Stimulated activated CD4-positive, alpha-beta T cell treated with anti-CD3 and anti-CD28 coated beads, Interleukin-4, amount 100 ng/mL, for 48 hours (primary cell): ENCODE measurements at places on chromosomes 7 and 10.

- DNase-seq: no peak
Observed at GRCh38 chr7:97457054-97457453, 274.8 kb upstream of the TAC1 start.

GRCh38 chr10:126634911-126635310, 35.6 kb downstream of the C10orf90 start:
- DNase-seq: no peak

DNA sequence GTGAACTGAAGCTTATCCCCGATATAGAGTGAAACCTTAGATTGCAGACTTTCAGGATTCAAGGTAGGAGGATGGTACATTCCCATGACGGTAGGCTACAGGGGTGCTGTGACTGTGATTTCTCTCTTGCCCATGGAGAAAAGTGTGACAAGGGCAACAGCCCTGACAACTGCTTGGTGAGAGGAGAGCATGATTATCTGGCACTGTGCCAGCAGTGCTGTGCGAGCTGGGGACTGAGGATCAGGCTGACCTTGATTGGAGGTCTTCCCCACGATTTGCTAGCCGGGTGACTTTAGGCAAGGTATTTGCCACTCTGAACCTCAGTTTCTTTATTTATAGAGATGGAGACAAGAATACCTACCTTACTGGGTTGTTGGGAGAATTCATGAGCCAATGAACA, 229.5 kb downstream of the PTEN start:
- no peak for DNase-seq

DNA sequence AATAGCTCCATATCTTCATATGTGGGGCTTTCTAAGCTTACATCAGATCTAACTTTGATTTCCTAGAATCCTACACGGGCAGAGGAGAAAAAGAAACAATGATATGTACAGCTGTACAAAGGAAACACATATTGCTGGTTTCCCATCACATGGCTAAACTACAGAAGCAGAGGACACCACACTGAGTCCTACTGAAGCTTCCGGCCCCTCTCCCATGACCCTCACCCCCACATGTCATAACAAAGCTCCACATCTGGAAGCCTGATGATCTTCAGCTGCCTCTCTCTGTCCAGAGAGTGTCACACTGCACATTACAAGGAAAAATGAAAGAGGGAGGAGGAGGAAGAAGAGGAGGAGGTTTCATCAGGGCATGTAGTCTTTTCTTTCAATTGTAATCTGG, 14.0 kb downstream of the SLC16A12 start:
- DNase-seq: no peak

GRCh38 chr10:118968060-118968459, 61.5 kb upstream of the NANOS1 start:
- DNase-seq: no peak

DNA sequence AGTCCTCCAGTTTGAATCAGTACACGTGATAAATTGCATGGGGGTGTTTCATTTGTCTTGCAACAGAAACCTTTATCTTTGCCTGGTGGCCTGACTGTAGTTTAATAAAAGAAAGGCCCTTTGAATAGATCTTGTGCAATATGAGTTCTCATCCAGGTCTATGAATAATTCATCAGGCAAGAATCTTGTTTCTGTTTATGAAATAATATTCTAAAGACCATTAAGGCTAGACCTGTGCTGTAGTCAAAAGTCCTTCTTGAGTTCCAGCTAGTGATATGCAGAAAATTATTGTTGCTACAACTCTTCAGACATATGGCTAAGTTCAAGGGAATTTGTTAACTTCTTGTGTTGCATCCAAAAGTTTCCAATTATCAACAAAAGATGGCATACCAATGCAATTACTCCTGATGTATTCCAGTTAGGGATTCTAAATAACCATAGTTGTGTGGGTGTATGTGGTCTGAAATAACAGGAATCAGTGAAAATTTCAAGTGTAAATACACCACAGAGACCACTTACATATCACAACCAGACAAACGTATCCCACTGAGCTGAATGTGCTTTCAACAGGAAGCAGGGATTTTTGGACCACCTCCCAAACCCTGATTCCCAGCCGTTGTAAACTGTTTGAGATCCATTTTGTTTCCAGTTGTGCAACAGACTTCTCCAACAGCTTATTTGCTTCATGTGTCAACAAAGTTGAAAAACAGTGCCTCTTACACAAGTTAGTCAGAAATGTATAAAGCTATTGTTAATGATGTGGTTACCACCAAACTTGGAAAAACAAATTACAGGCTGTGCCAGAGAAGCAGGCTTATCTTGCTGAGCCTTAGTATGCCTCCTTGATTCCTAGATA, 54.7 kb upstream of the BICC1 start:
- DNase-seq: no peak

- no peak for DNase-seq
Observed at GRCh38 chr10:75117995-75118394, 6.5 kb downstream of the SAMD8 start.

DNA sequence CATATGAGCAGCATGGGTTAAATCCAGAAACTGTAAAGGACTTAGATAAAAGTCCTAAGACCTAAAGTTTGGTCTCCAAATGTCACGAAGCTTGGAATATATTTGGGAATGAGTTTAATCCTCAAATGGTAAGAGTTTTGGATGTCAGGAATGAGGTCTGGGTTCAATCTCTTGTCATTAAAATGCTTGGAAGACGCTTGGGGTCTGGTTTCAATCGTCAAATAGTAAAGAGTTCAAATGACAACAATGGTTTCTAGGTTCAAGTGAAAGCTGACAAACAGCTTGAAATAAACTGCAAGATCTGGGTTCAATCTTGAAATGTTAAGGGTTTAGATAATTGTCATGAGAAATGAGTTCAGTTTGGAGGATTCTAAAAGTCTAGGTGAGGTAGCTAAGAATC, 385.5 kb upstream of the HPS1 start:
- no peak for DNase-seq

GRCh38 chr10:100713049-100713858, 32.1 kb upstream of the PAX2 start:
- DNase-seq: no peak

- DNase-seq: no peak
Observed at GRCh38 chr7:77910124-77910523, 111.6 kb downstream of the PHTF2 start.

GRCh38 chr7:25753837-25754236, 398.2 kb upstream of the NFE2L3 start:
- no peak for DNase-seq

GRCh38 chr10:87979847-87980246, 116.4 kb downstream of the PTEN start:
- DNase-seq: no peak

- DNase-seq: no peak
Observed at GRCh38 chr7:100866729-100867039, 503 bp upstream of the TRIP6 start.

- no peak for DNase-seq
Observed at GRCh38 chr7:20075992-20076820, 141.0 kb downstream of the MACC1 start.

GRCh38 chr10:104337521-104337984, 712 bp downstream of the ITPRIP start:
- no peak for DNase-seq

- DNase-seq: no peak
Observed at GRCh38 chr7:41630741-41631140, 72.1 kb downstream of the INHBA start.

- no peak for DNase-seq
Observed at GRCh38 chr10:310371-310770, 175.1 kb downstream of the ZMYND11 start.

DNA sequence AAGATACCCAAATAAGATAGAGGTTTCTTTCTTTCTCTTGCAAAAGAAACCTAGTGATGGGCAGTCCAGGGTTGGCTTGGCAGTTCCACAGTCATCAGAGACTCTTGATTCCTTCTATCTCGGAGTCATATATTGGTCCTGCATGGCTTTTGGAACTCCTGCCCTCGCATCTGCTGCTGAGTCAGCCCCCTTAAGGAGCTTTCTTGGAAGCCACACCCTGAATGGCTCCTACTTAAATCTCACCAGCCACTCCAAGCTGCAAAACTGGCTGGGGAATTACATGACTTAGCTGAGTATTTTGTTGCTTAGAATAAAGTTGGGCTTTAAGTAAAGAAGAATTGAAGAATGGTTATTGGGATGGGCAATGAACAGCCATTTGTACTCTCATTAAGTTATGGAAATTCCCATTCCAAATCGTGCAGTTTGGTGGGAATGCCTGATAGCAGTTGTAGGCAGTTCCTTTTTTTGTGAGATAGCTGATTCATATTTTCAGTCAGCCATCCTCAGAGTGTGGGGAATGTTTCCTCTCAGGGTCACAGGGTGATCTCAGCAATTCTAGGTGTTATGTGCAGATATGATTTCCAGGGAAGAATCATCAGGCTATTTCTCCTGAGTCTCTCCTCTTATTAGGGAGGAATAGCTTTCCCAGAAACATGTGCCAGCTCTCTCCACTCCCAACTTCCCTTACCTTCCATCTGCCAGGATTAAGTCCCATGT, 209.9 kb downstream of the BBS9 start:
- DNase-seq: no peak

DNA sequence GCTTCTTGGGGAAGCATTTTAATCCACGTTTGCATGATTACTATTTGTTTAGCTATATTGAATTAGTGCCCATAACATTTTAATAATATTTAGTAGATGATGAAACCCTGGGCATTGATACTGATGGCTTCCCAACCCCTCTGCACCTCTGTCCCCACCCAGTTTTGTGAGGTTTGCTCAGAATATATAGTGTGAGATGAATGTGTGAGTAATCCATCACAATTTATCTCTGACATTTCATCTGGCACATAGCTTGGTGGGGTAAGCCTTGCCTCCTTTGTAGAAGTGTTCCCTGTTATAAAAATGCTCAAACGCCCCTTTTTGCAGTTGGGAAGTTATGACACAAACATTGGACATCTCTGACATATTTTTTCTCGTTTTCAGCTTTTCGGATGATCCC, 104.2 kb downstream of the WNT2 start:
- DNase-seq: no peak

DNA sequence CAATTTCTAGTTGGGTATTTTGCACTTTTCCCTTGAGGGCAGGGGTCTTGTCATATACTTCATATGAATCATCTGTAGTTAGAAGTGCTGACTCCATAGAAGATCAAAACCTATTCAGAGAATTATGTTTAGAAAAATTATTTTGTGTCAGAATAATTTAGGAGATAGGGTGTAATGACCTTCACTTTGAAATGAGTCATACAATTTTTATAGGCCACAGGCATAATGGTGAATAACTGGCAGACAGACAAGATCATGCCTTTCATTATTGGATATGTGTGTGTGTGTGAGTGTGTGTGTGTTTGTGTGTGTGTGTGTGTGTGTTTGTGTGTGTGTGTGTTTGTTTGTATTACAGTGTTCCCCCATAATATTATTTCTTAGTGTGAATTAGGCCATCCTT, 523.0 kb downstream of the ANKRD7 start:
- DNase-seq: no peak

DNA sequence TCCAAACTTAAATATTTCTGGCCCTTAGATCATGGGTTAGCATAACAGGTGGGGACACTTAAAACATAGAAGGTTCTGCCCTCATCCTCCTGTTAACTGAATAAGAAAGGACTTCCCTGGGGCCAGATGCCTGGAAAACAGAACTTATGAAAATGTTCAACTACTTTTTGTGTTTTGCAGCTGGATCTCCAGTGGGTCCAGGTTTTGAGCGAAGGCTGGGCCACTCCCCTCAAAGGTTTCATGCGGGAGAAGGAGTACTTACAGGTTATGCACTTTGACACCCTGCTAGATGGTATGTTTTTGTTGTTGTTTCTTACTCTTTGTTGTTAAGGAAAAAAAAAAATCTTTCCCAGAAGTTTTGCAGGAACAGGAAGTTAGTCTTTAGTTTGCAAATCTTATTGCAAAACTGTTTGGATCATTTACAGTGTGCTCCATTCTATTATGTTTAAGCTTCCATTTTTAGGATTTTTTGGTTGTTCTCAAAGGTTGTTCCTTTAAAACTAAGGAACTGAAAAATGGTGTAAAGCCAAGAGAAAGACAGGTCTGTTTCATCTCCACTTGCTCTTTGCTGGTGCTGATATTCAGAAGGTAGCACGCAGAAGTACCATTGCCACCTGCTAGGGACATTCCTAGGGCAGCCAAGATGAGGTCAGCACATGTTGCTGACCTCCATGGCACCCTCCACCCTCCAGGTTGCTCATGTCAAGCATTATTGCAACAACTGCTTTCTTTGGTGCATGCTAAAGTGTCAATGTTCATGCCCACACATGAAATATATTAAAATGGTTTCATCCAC, 56.1 kb downstream of the PAPSS2 start:
- no peak for DNase-seq

GRCh38 chr10:132726951-132727350, 59.0 kb downstream of the NKX6-2 start:
- DNase-seq: no peak

GRCh38 chr10:598415-599170, 90.9 kb downstream of the DIP2C start:
- no peak for DNase-seq

GRCh38 chr7:130063036-130063435, 7.3 kb upstream of the KLHDC10 start:
- DNase-seq: peak; percentile 89

- DNase-seq: no peak
Observed at GRCh38 chr7:77782383-77782782, 15.9 kb downstream of the TMEM60 start.

DNA sequence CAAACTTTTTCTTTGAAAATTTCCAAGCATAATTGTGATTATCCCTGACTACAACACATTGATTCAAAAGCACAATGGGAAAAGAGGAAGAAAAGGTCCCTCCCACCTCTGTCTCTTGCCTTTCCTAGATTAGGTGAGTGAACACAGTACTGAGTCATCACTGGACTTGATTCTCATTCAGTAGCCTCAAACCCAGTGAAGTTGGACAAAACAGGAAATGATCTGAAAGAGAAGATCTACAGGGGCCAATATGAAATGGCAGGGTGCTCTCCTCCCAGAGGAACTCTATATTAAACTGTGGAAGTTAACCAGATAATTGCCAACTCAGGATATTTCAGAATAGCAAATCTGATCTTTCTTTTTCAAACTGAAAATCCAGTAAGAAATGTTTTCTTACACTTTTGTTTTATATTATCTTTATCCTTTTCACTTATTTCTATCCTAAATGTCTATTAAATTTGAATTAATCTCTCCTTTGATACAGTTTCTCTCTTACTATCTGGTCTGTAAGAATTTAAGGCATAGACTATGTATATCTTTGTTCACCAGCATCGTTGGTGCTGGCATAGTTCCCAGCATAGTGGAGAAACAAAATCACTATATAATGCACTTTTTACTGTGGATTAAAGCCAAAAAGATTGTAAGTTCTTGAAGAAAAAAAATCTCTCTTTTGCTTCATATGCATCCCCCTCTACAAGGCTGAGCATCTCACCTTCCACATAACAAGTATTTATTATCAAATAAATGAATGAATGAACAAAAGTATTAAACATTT, 41.4 kb upstream of the IKZF1 start:
- DNase-seq: no peak
